ENCODE measurements at places on chromosomes 5 and 9. TPM values are rescaled to one million over a fixed set of nuclear protein-coding genes. Genes with fewer than 3 reads are reported as not detected.

GRCh38 chr5:152838241-152838786 lies 433.2 kb upstream of the NMUR2 start:
- DNase-seq, result no peak

DNA sequence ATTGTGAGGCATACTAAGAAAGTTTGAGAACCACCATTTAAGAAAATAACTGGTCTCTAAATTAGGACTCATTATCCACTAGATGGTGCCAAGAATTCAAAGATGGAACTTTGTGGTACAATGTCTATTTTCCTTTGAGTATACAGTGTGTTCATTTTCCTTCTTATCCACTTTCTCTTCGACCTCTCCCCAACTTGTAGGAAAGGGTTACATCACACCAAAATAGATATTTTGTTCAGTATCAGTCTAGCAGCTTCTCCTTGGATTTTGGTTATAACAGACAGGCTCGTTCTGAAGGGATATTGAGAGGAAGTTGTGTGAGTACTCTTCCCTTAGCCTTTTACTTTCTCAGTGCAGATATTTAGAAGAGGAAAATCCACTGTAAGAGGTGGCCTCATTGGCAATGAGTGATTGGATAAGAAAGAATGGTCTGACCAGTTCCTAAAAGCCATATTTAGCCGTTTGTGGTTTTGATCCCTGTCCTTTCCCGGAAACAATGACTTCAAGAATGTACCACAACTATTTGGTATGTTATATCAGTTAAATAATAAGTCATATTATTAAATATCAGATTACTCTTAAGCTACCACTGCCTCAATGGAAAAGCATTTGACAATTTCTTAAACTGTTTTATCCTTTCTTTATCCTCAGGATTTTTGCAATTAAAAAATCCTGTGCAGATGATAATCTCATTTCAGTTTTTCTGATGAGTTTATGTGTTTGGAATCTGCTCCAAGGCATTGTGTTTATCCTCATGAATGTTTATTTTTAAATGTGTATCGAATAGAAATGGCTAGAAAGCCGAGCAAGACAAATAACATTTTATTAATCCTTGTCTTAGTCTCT lies 69.0 kb upstream of the GRAMD2B start:
- no peak for DNase-seq

DNA sequence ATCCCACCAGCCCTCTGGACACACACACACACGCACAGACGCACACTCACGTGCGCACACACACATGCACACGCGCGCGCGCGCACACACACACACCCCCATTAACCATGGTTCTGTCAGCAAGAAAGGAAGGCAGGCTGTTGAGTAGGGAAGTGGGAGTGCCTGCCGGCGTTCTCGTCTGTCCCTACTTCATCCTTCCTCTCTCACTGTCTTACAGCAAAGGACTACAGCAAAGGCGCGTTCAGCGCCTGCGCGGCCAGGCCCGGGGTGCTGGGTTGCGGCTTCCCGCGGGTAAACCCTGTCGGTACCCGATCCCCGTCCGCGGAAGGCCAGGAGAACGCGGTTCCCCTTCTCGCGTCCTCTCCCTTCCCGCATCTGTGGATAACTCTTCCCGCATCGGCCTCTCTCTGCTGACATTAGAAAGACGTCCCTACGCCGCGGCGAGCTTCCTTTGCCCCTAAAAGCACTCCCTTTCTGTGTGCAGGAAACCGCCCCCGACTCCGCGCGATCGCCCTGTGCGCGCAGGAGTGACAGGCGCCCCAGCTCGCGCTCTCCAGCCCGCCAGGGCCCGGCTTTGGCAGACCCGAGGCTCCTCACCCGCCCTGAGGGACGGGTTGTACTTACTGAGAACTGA lies 219.2 kb downstream of the AGTPBP1 start:
- DNase-seq, result peak; percentile 57

- DNase-seq, result no peak
Measured at GRCh38 chr5:15026944-15027343, 155.4 kb upstream of the ANKH start.

GRCh38 chr9:132671620-132672412 lies 1.6 kb downstream of the GTF3C4 start:
- no peak for DNase-seq

DNA sequence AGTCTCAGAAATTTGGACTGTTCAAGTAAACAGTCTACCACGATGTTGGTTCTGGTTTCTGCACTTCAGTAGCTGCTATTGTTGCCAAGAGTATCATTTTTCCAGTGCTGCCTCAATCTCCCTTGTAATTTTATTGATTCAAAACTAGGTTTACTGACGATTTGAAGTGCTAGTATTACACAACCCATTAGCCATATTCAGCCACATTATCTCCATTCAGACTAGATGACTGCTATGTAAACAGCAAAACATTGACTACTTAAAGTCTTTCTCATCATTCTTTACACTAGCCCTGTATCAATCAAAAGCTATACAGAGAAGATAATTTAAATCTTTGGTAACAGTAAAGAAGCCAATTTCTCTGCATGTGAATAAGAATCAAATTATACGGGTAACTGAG lies 102.0 kb upstream of the TSLP start:
- DNase-seq, result no peak

DNA sequence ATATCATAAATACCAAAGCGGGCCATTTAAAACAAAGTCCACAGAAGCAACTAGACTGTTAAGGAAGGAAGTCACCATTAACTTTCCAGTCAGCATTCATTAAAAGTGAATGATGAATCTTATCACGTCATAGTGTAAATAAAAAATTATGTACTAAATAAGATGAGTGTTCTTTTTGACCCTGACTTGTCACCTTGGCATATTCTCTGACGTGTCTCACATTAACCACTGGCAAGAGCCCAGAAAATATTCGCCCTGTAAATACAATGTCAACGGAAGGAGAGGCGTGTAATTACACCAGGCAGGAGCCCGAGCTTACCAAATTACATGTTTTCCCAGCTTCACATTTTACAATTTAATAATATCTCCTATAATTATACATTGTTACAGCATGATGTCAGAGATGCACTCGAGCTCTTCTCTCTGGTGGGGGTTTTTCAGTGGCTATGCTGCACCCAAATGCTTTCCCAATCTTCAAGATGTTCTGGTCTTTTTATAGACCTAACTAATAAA lies 29.3 kb upstream of the UBE2QL1 start:
- no peak for DNase-seq

DNA sequence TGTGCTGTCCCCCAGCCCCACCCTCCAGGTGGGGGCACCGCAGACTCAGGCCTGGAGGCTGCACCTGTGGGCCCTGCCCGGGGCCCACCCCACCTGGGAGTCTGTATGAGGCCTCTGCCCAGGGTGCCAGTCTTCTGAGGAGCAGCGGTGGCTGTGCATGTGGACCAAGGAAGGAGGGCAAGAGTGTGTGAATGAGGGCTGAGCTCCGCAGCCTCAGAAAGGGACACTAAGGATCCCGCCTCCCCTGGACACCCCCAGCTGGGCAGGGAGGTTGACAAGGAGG lies 19.1 kb downstream of the FGD3 start:
- DNase-seq, result no peak

- DNase-seq, result no peak
Measured at GRCh38 chr9:84349671-84350070, 9.1 kb upstream of the SLC28A3 start.

- DNase-seq, result peak; percentile 33
Measured at GRCh38 chr9:93468763-93469456, 15.5 kb upstream of the FAM120AOS start.

DNA sequence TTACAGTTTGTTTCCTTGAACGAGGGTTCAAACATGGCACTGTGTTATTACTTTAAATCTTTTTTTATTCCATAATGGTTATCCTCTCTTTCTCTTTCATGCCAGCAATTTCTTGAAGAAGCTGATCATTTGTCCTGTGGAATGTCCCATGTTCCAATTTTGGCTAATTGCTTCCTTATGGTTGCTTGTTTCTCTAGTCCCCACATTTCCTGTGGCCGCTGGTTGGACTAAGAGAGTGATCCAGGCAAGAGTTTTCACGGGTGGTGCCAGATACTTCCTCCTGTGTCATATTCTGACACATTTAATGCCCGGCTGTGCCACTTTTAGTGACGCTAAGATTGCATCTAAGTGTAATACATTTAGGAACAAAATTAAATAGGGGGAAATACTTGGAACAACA lies 83.8 kb upstream of the FAM169A start:
- no peak for DNase-seq

- no peak for DNase-seq
Measured at GRCh38 chr9:120104771-120105170, 475.2 kb downstream of the CDK5RAP2 start.

- DNase-seq, result no peak
Measured at GRCh38 chr9:96088510-96088909, 213.0 kb downstream of the ERCC6L2 start.

- no peak for DNase-seq
Measured at GRCh38 chr9:136665111-136665703, 2.5 kb downstream of the EGFL7 start.

- DNase-seq, result no peak
Measured at GRCh38 chr9:135020481-135021392, 66.7 kb upstream of the OLFM1 start.

- DNase-seq, result no peak
Measured at GRCh38 chr9:80701061-80701460, 988.3 kb downstream of the TLE1 start.

GRCh38 chr5:139855451-139855850 lies 59.8 kb downstream of the PSD2 start:
- no peak for DNase-seq

GRCh38 chr9:7901621-7902020 lies 102.0 kb upstream of the DMAC1 start:
- no peak for DNase-seq

GRCh38 chr5:180074462-180074861 lies 2.9 kb upstream of the RNF130 start:
- DNase-seq, result no peak

DNA sequence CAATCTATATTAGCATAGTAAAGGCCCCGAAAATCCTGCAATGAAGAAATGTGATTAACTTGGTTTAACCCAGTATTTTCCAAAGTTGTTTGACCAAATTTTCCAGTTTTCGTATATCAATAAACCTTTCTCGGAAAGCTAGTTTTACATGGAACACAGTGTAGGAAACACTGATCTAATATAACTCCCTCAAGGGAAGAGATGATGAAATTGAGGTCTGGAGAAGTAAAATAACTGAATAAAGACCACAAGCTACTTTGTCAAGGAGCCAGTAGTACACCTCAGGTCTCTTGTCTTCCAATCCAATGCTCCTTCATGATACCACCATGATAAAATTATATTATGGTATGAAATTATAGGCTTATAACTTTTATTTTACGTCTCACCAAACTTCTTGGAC lies 118.1 kb upstream of the TARS1 start:
- DNase-seq, result no peak

- DNase-seq, result no peak
Measured at GRCh38 chr9:21983561-21983935, 10.6 kb downstream of the CDKN2A start.

- DNase-seq, result no peak
Measured at GRCh38 chr5:75617736-75618352, 6.6 kb downstream of the ANKDD1B start.

GRCh38 chr9:35177520-35177919 lies 15.7 kb downstream of the UNC13B start:
- no peak for DNase-seq

DNA sequence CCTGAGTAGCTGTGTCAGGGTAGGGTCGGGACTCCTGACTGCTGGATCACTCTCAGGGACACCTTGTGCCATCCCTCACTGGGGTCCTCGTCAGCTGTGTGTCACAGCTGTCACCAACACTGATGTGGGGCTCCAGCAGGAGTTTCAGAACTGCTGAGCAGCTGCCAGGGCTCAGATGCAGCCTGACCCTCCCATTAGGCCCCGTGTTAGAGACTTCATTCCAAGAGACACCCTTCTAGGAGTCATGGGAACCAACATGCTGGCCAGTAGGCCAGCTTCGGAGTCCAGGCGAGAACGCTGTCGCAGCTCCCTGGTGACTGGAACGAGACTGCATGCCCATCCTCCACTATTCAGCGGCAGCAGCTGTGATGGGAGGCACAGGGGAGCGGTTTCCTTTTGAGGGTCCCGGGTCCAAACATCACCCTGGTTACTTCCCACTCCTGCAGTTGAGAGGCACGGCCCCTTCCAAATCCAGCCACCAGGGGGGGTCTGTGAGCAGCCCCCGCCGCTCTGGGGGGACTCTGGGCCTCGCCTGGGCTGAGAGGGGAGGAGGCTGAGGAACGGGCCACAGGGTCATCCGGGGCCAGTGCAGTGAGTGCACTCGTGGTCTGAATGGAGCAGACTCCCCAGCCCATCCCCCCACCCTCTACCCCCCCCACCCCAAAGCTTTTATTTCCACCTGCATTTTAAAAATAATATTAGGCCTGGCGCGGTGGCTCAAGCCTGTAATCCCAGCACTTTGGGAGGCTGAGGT lies 12.6 kb upstream of the TCF7 start:
- DNase-seq, result peak; percentile 91

The ANXA2R gene
- 1.5 TPM for polyA plus RNA-seq

The PCDH1 gene
- 29.8 TPM for polyA plus RNA-seq

The HK3 gene
- polyA plus RNA-seq, result 1.6 TPM

The IRX1 gene
- 41.2 TPM for polyA plus RNA-seq

The NTNG2 gene
- polyA plus RNA-seq, result 0.87 TPM

The CCL27 gene
- 0.95 TPM for polyA plus RNA-seq

The RNF44 gene
- 37.9 TPM for polyA plus RNA-seq

The CD74 gene
- polyA plus RNA-seq, result 186 TPM

The B4GALT1 gene
- polyA plus RNA-seq, result 79.6 TPM

The SLC6A18 gene
- polyA plus RNA-seq, result not detected

The CNTNAP3B gene
- 13.5 TPM for polyA plus RNA-seq
